ENCODE measurements at places on chromosomes 6 and 20. TPM values are rescaled to one million over a fixed set of nuclear protein-coding genes. Genes with fewer than 3 reads are reported as not detected.

Gene OPN5
- total RNA-seq, result not detected

Gene MICB
- total RNA-seq, result 5.6 TPM

Gene SLC22A2
- not detected for total RNA-seq

Gene SLC17A3
- not detected for total RNA-seq

Gene WASF1
- total RNA-seq, result 2.2 TPM

Gene TP53TG5
- 1.0 TPM for total RNA-seq

Gene WFDC10B
- total RNA-seq, result not detected

Gene HLA-DOB
- total RNA-seq, result 0.69 TPM

Gene SDCBP2
- 345 TPM for total RNA-seq

Gene PLCB1
- 9.6 TPM for total RNA-seq
